Activated T-cell treated with anti-CD3 and anti-CD28 coated beads for 1 hour (primary cell): ENCODE measurements at places on chromosomes 2 and 18.

- DNase-seq: no peak
Observed at GRCh38 chr18:12296087-12296403, 12.0 kb upstream of the TUBB6 start.

GRCh38 chr2:67374949-67375348 lies 22.2 kb upstream of the ETAA1 start:
- DNase-seq: no peak

DNA sequence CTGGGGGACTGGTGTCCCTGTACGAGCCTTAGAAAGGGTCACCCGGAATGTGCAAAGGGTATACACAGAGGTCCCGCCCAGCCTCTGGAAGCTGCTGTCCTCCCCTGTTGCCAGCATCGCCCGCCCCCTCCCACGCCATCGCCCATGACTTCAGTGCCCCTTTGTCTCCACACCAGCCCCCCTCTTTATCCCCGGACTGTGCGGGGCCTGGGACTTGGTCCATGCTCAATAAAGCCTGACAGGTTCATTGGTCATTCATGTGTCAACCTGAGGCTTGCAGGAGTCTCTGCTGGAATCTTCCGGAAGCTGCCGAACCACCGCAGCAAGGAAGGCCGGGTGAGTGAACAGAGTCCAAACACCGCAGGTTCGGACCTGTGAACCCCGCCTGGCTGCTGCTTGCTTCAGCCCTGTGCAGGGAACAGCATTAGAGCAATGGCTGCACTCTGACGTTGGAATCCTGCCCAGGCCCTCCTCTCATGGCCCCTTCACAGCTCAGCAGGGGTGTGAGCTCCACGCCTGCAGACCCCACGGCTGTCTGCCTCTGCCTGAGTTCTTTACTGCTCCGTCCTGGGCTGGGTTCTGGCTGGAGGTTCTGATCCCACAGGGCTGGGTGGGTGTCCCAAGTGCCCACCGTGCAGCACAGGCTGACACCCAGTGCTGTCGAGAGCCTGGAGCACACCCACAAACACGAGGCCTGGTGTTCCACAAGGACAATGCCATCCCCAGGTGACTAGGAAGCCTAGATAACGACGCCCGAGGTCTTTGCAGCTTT lies 96.5 kb downstream of the SEPTIN10 start:
- DNase-seq: no peak

- DNase-seq: no peak
Observed at GRCh38 chr18:71936744-71937143, 607.4 kb downstream of the CBLN2 start.

DNA sequence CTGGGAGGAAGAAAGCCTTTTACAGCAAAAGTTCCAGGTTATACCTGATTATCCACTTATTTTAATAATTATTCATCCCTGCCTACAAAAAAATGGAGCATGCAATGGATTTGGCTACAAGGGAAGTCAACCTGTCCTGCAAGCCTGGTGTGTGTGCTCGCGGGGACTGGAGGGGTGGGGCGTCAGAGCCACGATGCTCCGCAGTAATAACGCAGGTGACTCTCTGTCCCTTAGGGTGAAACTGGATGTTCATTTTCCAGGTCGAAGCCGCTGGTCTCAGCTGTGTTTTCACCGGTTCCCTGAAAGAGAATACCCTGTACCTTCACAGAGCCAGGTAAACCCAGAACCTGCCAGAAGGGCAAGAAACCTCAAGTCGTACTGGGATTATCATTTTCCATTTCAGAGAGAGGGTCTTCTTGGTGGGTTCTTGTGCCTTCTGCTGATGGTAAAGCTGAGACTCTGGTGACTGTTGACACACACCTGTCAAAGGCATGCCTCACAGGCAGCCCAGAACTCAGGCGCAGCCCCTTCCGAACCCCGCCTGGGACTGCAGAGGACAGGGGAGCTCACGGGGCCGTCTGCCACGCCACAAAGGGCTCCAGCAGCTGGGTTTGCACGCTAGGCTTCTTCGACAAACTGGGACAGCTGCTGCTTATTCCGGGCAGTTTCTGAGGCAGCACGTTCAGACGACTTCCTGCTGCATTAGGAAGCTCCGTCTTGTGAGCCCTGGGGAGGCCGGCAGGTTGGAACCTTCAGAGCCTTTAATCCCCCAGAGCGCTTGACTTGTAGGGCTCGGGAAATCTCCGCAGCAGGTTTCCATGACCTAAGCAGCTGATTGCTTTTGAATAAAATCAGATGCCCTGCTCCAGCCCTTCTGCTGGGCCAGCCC lies 58.6 kb downstream of the KCNG2 start:
- no peak for DNase-seq

- no peak for DNase-seq
Observed at GRCh38 chr2:238568455-238569440, 142.0 kb downstream of the ASB1 start.

GRCh38 chr2:165434865-165435496 lies 34.5 kb upstream of the CSRNP3 start:
- DNase-seq: no peak
